ENCODE measurements at places on chromosomes 1 and 21.

DNA sequence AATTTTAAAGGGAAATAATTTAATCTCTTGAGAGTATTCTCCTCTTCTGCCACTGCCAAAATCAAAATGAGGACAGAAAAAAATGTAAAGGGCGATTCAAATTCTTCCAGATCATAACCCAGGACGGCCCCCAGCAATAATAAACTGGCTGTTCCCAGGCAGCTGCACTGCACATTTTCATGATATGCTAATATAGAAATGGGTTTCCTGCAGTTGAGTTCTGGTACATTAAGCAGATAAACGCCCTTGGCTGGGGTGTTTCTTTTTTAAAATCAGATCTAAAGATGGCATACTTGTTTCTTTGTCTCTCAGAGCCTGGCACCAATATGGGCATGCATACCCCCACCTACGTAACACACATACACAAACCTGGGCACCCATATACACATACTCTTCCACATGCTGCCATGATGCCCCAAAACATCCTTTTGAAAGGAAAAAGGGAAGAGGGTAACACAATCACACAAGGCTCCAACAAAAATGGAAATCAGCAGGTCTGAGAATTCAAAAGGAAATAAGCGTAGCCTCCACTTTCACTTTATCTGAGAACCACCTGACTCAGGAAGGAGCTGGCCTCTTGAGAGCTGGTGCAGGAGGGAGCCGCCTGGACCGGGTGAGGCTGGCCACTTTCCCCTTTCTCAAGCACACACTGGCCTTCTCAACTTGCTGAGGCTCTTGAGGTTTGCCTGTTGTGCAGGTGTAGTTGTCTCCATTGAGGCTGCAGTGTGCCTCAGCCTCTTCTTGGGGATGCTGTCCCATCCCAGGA, 653.4 kb downstream of the KIF26B start:
- no peak for DNase-seq

DNA sequence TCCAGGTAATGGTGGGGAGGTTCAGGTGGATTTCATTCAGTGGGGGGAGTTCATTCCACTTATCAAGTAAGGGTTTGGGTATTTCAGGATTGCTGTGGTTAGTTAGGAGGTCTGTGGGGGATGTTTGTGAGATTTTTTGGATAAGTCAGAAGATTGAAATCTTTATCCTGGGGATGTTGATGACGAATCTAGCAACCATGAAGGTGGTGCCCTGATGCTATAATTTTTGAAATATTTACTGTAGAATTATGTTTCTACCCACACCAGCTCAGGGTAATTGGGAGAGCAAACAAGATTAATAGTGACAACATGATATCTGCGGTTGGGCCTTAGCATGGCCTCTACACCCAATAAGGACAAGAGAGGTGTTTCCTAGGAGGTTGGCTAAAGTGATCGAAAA, 28.3 kb downstream of the SUCO start:
- DNase-seq: no peak

DNA sequence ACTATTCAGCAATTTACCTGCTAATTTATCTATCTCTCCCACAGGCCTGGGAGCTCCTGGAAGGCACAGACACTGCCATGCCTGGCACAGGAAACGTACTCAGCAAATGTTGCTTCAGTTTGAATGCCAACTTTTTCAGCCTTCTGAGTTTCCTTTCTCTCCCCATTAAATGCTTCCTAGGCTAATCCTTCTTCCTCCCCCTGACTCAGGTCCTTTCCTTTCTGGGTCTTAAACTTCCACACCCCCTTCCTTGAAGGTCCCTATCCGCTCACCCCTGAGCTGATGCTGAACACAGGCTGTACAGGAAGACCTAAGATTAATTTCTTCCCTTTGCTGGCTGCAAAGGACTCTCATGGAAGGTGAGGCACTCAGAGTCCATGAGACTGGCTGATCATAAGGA, 40.3 kb upstream of the ECE1 start:
- no peak for DNase-seq

DNA sequence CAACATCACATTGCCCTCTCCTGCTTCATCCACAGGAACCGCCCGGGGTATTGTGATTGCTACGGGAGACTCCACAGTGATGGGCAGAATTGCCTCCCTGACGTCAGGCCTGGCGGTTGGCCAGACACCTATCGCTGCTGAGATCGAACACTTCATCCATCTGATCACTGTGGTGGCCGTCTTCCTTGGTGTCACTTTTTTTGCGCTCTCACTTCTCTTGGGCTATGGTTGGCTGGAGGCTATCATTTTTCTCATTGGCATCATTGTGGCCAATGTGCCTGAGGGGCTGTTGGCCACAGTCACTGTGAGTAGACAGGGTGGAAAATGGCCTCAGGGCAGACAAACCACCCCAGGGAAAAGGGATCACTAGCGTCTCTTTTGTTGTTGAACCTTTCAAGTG, 12.7 kb downstream of the ATP1A4 start:
- no peak for DNase-seq

DNA sequence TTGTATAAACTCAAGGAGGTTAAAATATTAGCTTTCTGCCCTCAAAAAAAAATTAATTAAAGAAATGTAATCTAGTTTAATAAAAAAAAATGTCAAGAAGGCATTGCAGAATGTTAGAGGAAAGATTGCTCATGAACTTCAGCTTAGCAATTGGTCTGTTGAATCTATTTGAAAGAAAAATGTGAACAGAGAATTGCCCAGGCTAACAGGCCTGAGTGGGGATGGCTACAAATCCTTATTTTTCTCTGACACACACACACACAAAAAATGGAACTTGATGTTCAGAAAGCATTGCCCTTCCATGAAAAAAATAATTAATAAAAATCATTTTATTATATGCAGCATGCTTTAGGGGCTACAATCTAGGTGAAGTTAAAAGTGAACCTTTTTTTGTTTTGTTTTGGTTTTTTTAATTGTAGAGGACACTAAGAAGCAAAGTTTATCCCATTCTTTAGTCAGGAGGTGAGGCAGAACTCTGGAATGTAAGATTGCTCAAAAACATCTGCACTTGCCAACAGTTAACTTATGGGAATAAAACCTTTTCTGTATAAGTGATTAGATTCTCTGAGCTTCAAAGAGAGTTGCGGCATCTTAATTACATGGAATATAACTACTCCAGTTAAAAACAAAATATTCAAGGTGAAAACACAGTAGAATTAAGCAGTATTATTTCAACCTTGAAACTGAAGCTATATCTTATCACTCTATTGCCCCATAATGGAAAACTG, 658.5 kb upstream of the ADGRL2 start:
- no peak for DNase-seq

DNA sequence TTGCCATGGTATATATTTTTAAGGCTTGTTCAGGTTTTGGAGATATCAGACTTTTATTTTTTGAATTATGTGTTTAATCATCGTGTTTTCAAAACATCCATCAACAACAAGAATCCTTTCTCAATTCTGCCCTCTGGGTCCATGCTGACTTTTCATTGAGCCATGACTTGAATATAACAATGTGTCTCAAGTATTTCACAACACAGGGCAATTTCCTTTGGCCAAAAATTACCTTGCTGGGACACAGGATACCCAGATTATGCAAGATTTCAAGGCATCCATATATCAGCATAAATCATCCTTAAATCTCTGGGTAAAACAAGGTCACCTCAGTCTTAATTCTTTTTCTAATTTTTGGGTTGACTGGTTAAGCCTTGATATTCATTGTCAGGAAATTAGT, 411.2 kb upstream of the USP24 start:
- no peak for DNase-seq

- no peak for DNase-seq
Measured at GRCh38 chr1:54267815-54268761, 68.1 kb downstream of the MRPL37 start.

DNA sequence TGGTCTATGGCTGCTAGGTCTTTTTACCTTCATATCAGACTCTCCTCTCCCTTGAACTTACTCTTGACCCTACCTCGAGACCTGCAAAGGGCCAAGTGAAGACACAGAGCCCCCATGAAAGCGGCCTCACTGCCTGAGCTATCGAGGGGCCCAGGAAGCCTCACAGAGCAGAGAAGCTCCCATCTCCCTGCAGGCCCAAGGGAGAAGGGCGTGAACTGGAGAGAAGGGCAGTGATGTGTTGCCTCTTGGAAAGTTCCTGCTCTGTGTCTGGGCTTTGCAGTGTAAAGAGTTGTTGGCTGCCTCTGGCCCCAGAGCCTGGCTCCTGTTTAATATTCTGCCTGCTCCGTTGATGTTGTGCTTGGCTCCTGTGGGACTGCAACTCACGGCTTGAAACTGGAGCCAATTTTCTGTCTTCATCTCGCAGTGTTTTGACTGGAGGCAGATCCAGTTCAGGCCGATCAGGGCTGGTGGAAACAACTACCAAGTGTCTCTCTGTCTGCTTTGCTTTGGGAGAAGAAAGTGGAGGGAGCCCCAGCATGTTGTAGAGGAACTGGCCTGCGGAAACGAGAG, 4.3 kb downstream of the SERTAD4 start:
- DNase-seq: no peak

DNA sequence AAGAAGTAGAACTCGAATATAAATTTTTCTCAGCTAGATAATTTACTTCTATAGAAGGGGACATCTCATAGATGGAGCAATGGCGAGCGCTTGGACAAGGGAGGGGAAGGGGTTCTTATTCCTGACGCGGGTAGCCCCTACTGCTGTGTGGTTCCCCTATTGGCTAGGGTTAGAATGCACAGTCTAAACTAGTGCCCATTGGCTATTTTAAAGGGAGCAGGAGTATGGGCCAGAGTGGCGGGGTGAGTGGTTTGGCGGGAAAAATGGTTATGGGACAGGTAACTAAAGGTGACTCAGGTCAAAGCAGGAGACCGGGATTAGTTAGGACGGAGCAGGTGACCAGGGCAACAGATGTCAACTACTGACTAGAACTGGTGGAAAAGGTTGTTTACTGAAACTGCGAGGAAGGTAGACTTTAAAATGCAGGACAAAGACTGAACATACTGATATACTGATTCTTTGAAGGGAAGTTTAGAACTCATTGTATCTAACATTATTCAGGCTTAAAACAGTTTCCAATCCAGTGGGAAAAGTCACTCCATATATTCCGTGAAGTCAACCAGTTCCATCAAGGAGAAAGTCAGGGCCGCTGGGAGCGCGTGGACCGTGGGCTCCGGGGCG, 940 bp upstream of the ATAD3A start:
- no peak for DNase-seq

GRCh38 chr1:17207046-17207445, 2.1 kb downstream of the PADI1 start:
- DNase-seq: no peak

DNA sequence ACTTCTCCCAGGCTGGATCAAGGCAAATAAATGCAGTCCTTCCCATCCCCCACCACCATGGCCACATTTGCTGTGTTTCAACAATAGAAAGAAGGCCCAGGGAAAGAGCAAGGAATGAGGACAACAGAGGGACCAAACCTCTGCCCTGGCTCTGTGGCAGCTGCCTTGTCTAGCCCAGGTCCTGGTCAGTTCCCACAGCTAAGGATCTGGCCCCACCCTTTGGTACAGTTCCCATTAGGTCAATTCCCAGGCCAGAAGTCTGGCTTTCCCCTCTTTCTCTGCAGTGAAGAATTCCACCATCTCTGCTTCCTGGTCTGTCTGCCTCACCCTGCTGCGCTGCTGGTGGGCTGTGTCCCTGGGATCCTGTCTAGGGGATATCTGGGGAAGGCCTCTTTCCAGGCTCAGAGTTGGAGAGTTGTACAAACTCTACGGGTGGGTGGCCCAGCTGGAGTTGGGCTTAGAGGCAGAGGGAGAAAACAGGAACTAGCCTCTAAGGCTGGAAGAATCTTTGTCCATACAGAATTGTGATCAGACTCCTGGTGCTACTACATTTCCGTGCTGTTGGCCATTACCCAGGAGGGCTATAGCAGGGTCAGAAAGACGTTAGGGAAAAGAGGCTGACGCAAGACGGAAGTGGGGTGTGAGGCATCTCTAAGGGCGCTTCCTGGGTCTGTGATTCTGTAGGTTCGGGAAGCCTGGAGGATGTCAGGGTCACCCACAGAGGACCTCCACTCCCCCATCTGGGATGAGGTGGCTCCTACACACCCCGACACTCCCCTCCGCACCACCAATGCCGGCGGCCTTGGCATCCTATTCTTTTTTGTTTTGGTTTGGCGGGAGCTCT, 953 bp upstream of the NDUFS2 start:
- no peak for DNase-seq

DNA sequence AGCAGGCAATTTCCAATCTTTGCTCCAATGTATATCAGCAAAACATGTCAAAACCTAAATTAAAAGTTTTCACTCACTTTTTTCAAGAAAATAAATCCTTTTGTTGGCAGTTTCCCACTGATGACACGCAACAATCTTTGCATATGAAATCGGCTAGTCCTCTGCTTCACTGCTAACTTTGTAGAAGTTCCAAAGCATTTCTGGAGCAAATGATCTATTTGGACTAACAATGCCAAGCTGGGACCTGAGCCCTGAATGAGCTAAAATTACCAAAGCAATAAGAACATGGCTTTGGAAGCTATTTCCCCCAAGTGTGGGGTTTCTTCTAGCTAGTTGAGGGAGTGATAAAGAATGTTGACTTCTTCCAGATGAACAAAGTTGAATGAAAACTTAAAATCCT, 5.1 kb downstream of the BEND5 start:
- DNase-seq: no peak

DNA sequence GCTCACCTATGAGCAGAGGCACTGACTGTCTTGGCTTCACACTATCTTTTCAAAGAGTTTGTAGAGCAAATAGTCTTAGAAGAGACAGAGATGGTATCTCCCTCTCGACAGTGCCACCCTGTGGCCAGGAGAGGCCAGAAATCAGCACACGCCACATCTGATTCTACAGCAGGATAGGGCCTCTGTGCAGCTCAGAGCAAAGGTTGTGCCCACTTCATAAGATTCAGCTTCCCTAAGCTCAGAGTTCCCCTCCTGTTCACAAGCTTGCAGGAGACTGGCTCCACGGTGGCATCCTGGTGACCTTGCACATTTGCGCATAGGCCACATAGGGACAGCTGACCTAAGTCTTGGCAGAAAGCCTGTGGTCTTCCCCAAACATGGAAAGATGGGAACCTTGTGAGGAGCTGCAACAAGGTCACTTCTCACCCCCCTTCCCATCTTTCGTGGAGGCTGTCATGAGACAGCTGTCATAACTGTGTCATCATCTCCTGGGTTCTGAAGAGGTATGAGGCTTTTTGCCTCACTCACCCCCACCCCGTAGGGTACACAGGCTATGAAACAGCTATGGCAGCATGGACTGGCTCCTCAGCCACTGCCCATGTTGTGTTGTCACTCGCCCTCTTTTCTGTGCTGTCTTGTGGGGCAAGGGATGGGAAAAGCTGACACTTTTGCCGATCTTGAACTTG, 3.0 kb downstream of the ITLN2 start:
- DNase-seq: peak; percentile 47

DNA sequence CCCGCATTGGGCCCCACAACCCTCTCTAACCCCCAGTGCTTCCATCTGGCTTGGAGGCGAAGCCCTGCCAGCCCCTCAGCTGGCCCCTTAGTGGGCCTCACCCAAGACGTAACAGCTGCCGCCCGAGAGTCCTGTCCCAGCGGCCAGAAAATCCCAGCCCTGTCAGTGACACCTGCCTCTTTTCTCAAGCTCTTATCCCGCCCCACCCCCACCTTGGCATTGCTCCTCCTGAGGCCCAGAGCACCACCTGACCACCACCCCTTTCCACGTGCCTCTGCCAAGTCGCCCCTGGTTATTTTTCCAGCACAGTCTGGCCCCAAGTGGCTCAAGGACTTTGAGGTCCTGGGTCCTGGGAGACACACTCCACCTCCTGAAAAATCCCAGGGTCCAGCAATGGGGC, 5.9 kb upstream of the CTRC start:
- DNase-seq: no peak

GRCh38 chr1:184682956-184683355, 71.7 kb downstream of the EDEM3 start:
- no peak for DNase-seq

- DNase-seq: no peak
Measured at GRCh38 chr1:204092632-204093420, 19.9 kb downstream of the SOX13 start.
